Activated T-helper 1 cell treated with anti-CD3 and anti-CD28 coated beads, Interleukin-2, amount 50 U/mL, for 16 hours (primary cell): ENCODE measurements at places on chromosomes 1 and 21.

GRCh38 chr1:200153277-200154055, 126.0 kb downstream of the NR5A2 start:
- peak; percentile 10 for DNase-seq

DNA sequence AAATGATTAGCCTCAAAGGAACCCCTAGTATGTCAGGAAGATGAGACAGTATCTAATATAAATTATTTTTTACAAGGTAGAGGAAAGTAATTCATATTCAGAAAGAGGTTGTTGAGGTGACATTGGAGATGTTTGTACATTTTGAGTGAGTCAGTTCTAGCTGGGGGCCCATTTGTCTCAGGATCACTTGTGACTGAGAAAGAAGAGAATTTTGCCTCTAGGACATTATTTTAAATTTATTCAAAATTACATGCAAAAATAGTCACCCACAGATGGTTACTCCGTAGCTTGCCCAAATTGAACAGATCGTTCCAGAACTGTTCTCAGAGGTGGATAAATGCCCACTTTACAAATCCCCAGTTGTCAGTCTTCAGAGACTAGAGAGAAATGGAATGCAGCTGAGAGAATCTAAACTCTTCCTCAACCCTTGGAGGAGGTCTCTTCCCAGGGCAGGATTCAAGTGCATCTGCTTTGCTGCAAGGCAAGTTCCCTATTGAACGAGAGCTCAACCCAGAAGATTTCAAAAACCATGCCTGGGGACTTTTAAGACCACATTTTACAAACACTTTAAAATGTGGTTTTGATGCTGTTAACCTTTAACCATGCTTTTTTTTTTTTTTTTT, 987.8 kb upstream of the ADAMTS5 start:
- no peak for DNase-seq

DNA sequence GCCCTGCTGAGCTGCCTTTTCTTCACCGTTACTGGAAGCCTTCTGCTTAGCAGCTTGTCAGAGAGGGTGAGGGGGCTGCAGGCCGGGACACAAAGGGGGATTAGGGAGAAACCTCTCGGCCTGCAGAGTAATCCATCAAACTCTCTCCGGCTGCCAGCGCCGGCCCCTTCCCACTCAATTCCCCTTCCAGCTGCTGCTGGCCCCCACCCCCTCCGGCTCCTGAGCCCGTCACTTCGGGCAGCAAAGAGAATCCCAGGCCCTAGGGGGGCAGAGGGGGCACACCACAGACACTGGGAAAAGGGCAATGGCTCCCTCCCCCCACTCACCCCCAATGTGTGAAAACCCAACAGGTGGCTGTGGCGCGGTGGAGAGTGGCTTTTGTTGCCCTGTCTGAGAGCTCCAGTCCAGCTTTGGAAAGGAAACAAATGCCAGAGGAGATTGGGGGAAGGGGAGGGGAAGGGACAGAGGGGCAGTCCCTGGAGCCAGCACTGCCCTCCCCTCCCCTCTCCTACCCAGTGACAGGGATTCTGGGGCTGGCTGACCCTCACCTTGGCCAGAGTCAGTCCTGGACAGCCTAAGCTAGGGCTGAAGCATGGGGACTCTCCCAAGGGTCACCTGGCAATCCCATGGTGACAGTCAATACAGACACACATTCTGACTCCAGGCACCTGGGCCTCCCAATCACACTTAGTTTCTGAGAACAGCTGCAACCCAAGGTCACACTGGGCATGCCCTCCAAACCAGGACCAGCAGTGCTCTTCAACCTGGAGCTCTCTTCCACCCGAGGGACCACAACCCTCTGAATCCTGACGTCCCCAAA, 9.5 kb downstream of the SLC45A3 start:
- DNase-seq: no peak

GRCh38 chr21:45162809-45163208, 88.4 kb downstream of the ADARB1 start:
- no peak for DNase-seq

- DNase-seq: no peak
Observed at GRCh38 chr1:36326499-36326898, 3.1 kb upstream of the EVA1B start.
